ENCODE measurements at places on chromosomes 1 and 21.

DNA sequence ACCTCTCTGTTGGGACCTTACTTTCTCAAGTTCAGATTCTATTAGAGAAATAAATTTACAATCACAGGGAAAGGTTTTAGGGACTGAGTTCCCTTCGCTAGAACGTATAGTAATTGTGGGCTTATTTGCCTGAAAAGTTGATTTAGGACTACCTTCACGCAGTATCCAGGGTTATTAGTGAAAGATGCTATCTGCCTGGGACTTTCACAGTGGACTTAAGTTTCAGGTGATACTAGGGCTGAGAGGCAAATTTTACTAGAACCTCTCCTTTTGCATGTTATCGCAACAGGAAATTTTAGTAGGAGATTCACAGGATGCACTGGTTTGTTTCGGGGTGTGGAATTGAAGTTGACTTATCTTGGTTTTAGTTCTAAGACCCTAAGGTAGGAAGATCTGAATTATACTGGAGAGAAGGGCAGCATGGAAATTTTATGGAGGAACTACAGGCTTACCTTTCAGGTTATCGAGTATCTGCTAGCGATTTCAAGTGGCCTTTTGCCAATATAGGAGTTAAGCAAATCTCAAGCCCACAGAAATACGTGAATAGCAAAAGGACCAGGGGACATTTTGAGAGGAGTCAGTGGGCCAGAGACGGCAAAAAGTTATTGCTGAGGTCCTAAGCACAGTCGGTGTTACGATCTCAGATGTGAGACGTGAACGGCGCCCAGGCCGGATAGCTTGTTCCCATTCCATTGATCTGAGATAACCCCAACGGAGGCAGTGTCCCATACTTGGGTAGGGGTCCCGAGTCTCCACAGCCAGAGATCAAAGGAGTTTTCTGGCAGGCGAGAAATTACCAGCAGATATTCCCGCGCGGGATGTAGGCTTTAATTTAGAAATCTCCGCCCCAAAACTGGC, 723 bp upstream of the GNAI3 start:
- DNase-seq, result no peak

DNA sequence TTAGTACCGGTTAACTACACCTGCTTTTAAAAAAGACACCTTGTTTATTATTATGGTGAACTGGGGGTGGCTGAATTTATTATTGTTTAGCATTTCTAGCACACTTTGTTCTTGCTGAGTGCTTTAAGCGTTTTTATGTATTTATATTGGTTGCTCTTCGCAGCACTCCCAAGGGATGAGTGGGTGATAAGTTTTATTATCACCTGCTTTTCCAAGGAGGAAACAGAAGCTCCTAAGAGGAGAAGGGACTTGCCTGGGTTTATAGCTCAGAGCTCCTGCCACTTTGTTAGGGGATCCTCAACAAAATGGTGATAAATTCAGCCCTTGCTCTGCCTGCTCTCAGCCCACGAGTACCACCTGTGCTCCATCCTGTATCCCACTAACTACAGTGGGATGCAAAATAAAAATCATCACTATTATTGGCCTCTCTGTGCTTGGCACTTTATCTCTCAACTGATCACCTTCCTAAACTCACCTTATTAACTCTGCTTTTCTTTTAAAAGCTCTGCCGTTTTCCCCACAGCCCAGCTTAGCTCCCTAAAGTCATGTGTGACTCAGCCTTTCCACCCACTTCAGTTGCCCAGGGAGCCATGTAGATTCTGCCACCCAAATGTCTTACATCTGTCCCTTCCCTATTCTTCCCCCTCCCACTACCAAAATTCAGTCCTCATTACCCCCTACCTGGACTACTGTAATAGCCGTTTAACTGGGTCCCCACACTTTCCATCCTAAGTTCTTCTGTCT, 44.5 kb downstream of the BCL9 start:
- no peak for DNase-seq

DNA sequence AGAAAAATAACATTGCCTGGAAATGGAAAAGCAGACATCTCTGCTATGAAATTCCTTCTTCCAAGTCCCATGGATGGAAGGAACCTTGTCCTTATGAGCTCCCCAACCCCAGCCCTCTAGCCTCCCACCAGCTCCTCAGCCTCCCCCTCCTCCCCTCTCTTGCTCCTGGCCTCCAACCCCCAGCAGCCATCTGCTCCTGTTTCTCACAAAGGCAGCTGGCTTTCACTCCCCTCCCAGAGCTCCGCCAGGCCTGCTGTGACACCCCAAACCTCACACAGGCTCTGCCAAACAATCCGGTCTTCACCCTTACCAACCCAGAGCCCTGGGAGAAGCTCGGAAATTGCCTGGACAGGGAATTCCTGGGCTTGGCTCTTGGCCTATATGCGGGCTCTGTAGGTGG, 69.2 kb downstream of the KLHDC7A start:
- DNase-seq, result no peak

DNA sequence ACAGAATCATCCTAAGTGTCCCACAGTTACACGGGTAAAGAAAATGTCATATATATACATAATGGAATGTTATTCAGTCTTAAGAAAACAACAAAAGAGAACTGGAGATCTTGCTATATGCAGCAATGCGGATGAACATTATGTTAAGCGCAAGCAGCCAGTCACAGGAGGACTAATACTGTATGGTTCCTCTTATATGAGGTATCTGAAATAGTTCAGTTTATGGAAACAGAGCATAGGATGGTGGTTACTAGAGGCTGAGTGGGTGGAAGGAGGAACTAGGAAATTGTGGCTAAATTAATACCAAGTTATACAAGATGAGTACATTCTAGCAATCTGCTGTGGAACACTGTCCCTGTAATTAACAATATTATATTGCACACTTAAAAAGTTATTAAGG, 834.3 kb downstream of the KCNT2 start:
- DNase-seq, result no peak

GRCh38 chr1:229325853-229326487, 16.9 kb downstream of the CCSAP start:
- no peak for DNase-seq

DNA sequence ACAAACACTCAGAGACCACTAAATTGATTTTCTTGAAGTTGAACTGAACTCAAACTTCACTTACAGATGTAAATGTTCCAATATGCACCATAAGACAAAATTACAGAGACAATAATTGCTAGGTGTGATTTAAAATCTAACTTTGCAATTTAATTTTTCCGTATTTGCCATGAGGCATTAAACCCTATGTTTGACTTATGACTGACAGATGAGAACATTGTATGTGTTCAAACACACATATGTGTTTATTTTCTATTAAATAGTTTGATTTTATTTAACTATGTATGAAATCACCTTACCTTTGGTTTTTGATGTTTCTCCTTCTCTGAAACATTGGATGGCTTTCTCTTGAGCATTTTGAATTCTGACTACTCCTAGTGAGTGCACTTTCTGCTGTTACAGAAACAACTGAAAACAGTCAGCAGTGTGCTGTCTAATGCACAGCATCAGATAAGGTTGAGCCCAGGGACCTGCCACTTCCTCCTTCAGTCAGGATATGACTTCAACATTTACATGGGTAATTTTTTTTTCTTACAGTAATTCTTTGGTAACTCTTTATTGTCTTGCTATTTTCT, at the start of gene SAMSN1:
SAMSN1 (minus strand) TSS at position 410 of the 575 bp plus-strand sequence; CDS start at position 356, 54 bp downstream.
- DNase-seq, result peak; percentile 46

GRCh38 chr1:38528623-38529022, 330.9 kb downstream of the RRAGC start:
- DNase-seq, result no peak

- no peak for DNase-seq
Observed at GRCh38 chr1:161817176-161817730, 51.1 kb downstream of the ATF6 start.

DNA sequence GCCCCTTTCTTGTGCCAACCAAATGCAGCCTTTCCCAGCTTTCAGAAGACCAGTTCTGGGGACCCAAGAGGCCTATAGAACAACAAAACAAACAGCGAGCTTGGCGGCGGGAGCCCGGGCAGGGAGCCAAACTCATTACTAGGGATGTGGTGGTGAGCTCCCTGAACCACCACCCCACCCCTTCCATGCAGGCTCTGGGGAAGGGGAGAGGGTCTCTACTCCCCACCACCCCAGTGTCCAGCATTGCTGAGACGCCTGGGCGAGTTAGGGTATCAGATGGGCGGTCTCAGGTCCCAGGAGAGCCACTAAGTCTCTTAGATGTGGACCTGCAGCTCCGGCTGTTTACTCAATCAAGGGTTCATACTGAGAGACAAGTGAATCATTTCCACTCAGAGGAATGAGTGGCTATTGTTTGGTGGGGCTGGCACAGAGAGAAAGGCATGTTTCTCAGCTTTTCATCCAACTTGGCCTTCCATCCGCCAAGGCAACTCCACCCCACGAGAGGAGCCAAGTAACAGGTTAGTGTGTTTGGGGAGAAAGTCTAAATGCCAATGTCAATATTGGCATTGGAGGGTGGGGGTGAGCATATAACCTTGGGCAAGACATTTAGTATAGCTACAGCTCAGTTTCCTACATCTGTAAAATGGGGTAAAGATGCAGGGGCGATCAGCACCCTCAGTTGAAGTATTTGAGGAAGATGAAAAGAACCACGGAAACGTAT, 40.9 kb downstream of the PLXNA2 start:
- no peak for DNase-seq

GRCh38 chr1:213997038-213997771, 9.4 kb downstream of the PROX1 start:
- DNase-seq, result no peak

GRCh38 chr1:236301958-236302335, 20.2 kb upstream of the ERO1B start:
- DNase-seq, result no peak

GRCh38 chr1:243798726-243799125, 51.3 kb downstream of the AKT3 start:
- no peak for DNase-seq

All from activated CD4-positive, alpha-beta T cell treated with anti-CD3 and anti-CD28 coated beads for 1 hour (primary cell).